ENCODE measurements at places on chromosomes 4 and X.

DNA sequence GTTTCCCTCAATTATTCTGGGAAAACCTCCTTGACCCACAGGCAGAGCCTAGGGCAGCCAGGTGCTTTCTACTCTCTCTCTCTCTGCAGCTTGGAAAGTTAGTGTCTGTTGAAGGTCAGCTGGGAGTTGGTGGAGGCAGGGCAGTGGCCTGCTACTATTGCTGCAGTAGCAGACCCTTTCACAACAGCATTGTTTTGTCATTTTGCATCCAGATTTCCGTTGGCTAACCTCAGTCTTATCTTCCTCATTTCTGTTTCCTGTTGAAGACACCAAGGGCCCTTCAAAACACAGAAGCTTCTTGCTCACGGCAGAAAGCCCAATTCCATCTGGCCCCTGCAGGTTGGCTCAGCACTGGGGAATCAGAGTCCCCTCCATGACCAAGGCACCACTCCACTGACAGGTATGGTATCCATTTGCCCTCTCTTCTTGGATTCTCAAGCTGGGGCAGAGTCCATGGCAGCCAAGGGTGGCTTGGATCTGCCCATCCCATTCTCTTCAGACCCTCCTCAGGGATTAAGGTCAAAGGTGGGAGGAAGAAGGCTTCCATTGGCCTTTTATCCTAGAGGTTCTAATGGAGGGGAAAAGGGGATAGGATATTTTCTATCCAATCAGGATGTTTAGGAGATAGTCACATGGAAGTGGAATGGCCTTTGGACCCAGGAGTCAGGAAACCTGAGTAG is 24.6 kb downstream of the VSIG4 start:
- no peak for DNase-seq

DNA sequence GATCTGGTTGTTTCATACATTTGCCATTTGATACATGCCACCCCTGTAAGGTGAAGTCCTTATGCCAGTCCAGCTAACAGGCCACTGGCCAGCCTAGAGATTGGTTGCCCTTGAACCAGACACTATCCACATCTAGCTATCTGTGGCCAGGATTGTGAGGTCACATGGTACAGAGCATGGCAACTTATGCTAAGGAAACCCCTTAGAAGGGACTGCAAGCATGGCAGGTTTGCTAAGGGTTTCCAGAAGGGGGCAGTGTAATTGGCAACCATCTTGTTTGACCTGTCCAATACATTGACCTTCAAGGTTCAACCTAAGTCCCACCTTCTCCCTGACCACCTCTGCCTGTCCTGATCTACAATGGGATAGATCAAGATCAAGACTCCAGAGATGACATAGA is 47.5 kb downstream of the SMC1A start:
- no peak for DNase-seq

DNA sequence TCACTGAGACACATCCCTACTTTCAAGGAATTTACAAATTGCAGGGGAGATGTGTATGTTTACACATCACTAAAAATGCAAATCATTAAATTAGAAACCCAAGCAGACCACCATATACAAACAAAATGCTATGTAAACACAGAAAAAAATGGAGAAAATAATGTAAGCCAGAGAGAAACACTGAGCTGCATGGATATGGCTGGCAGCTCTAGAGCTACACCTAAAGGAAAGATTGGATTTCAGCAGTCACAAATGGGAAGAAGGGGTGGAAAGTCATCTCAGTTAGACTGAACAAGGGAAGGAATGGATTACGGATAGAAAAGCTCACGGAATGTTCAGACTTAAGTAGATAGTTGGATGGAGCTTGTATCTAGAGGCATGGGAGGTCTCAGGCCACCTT is 186.3 kb downstream of the MOSPD2 start:
- DNase-seq = no peak

- DNase-seq = no peak
Measured at GRCh38 chrX:154305541-154306205, 10.1 kb downstream of the TKTL1 start.

DNA sequence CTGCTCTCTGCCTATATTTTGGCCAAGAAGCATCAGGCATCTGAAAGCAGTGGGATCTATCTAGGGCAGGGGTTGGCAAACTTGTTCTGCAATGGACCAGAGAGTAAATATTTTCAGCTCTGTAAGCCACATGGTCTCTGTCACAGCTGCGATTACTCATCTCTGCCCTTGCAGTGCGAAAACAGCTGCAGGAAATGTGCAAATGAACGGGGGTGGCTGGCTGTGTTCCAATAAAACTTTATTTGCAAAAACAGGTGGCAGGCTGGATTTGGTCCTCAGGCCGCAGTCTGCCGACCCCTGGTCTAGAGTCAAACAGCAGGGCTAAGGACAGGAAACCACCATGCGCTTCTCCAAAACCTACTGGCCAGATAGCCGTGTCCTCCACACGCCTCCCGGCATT is 48.6 kb downstream of the ACOX3 start:
- DNase-seq = no peak

- no peak for DNase-seq
Measured at GRCh38 chrX:47651043-47651905, 911 bp upstream of the ELK1 start.

- no peak for DNase-seq
Measured at GRCh38 chrX:138519296-138519695, 192.2 kb downstream of the FGF13 start.

DNA sequence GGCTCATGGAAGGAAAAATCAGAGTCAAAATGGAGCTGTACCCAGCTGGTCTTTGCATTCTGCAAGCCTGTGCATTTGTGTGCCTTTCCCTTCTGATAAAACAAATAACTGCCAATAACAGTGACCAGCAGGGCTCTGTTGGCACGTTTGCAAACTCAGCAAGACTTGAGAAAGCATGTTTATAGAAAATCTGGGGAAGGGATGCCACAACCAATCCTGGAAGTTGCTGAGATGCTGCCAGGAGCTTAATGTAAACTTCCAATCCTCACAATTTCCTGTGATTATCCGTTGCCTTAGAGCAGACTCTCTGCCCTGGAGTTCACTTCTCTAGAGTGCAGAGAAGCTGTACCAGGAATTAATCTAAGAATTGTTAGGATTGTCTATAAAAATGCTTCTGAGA is 6.9 kb upstream of the ANXA3 start:
- DNase-seq = no peak

- no peak for DNase-seq
Measured at GRCh38 chrX:136048446-136048845, 63.2 kb downstream of the SLC9A6 start.

GRCh38 chr4:144176476-144176875 is 36.0 kb upstream of the GYPA start:
- no peak for DNase-seq

DNA sequence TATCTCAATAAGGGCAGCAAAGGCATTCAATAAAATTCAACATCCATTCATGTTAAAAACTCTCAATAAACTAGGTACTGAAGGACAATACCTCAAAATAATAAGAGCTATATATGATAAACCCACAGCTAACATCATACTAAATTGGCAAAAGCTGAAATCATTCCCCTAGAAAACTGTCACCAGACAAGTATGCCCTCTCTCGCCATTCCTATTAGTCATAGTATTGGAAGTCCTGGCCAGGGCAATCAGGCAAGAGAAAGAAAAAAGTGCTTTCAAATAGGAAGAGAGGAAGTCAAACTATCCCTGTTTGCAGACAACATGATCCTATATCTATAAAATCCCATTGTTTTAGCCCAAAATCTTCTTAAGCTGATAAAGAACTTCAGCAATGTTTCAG is 116.8 kb downstream of the TENT5D start:
- no peak for DNase-seq

DNA sequence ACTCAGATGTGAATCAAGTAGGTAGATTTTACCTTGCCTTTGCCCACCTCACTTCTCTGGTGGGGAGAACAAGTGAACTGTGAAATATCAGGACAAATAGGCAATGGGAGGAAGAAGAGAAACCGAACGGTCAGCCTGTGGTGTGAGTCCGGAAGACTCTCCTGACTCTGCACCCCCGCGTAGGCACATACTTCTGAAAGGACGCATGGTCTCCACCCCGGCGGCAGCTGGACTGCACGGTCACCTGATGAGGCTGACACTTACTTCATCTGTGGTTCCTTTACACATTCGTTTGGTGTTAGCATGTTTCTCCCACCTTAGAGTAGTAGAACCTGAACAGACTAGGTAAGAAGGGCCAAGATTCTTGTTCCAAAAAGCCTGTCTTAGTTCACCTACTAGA is 58.4 kb downstream of the NELFA start:
- DNase-seq = no peak

- no peak for DNase-seq
Measured at GRCh38 chr4:47713129-47713834, 124.6 kb downstream of the CORIN start.

DNA sequence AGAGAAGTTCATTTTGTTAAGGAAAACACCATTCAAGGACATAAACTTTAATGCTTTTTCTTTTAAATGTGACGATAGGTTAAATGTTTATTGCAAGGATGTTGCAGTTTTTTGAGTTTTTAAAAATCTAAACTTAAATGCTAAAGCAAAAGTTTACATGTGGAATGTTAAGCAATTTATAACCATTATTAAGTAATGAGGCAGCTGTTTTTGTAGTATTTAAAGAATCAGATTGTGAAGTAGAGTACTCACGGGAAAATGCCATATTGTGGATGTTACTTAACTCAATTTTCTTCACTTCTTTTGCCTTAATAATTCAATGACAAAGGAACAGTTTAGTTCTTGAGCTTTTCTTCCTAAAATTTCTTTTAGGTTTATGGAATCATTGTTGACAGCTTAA is 43.5 kb downstream of the UBE2K start:
- DNase-seq = no peak

GRCh38 chr4:89306486-89307177 is 968 bp downstream of the GPRIN3 start:
- no peak for DNase-seq

DNA sequence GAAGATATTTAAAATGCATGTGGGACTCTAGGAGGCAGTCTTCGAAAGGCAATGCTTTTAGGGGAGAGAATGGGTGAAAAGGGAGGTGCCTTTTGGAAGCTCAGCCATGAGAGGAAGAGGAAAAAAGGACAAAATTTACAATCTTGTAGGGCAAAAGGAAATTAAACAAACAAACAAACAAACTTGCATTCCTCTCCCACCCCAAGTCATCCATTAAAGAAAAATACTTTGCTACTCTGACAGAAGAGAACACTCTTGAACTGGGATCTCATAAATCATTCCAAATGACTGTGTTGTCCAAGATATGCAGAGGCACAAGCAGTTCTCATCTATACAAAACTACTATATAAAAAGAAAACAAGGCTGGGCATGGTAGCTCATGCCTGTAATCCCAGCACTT is 46.7 kb downstream of the HELQ start:
- no peak for DNase-seq

DNA sequence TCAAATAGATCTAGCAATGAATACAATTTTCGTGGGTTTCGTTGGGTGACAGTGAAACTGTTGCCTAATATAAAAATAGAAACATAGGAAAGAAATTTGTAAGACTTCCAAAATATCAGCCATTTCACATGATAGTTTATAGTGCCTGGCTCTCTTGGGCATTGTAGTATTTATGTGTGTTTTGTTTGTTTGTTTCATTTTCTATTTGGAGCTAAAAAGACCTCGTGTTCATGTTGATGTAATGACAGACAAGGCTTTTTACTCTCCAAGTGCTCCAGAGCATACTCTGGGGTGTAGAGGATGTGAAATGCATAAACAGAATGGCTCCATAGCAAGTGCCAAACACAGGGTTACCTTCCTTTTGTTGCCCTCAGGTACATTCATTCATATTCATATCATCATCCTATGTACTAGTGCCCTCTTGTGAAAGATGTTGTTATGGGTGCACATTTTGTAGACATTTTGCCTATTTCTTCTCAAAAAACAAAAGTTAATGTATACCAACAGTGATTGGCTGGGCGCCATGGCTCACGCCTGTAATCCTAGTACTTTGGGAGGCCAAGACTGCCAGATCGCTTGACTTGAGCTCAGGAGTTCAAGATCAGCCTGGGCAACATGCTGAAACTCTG is 100.7 kb upstream of the AMOT start:
- no peak for DNase-seq

DNA sequence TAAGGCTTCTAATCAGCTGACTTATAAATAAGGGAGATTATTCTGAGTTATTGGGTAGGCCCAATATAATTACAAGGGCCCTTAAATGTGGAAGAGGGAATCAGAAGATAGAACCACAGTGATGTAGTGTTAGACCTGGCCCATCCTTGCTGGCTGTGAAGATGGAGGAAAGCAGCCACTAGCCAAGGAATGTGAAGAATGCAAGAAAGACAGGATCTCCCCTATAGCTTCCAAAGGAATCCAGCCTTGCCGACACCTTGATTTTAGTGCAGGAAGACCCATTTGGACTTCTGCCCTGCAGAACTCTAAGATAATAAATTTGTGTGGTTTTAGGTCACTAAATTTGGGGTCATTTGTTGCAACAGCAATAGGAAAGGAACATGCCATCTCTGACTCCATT is 150.6 kb downstream of the SPATA18 start:
- no peak for DNase-seq

DNA sequence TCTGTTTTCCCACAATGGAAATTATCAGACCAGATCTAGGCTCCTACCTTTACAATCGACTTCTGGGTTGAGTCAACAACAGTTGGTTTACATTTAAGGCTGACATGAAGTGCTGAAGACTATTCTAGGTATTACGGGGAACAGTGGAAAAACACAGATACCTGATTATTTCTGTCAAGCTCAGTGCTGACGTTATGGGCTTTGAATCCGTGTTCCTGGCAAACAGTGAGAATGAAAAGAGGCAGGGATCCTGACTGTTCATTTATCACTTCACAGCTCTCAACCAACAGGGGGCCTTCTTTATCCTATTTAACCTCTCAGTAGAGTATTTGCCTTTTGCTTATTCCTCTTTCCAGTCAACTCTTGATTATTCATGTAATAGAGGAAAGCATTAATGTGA is 43.1 kb downstream of the TMEM164 start:
- no peak for DNase-seq

GRCh38 chrX:6898371-6898770 is 249.1 kb upstream of the STS start:
- no peak for DNase-seq

- DNase-seq = no peak
Measured at GRCh38 chr4:98632258-98632657, 26.2 kb downstream of the TSPAN5 start.

- DNase-seq = no peak
Measured at GRCh38 chrX:130081421-130082045, 28.8 kb downstream of the ELF4 start.

GRCh38 chr4:94939791-94940519 is 182.2 kb downstream of the BMPR1B start:
- no peak for DNase-seq

GRCh38 chr4:145195167-145195952 is 15.0 kb upstream of the OTUD4 start:
- no peak for DNase-seq

DNA sequence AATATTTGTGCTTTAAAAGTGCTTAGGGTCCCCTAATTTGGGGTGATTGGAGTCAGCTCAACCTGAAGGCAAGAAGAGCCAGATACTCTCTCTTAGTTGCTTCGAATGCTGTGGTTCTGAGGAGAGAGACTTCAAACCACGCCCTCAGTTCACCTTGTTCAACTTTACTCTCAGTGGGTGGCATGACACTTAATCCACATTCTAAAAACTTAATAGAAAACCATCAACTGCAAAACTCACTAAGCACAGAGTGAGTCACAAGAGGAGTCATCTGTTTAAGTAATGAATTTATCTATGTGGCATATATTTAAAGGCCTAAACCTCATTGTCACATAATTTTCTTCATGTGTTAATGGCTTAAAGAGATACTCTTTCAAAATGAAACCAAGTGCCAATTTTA is 99.5 kb upstream of the SLC4A4 start:
- no peak for DNase-seq

GRCh38 chrX:11665168-11666111 is at the start of gene ARHGAP6:
TSS of gene ARHGAP6 (minus strand) at chrX:11665920. CDS start at chrX:11664828, 1,092 bp downstream.
- no peak for DNase-seq

Data from stimulated activated CD8-positive, alpha-beta memory T cell treated with anti-CD3 and anti-CD28 coated beads, Interleukin-7, amount 100 ng/mL, for 1 hour (primary cell).